Stimulated activated CD4-positive, alpha-beta T cell treated with anti-CD3 and anti-CD28 coated beads, TNF-alpha, amount 100 ng/mL, for 1 hour (primary cell): ENCODE measurements at places on chromosomes 6 and 20.

DNA sequence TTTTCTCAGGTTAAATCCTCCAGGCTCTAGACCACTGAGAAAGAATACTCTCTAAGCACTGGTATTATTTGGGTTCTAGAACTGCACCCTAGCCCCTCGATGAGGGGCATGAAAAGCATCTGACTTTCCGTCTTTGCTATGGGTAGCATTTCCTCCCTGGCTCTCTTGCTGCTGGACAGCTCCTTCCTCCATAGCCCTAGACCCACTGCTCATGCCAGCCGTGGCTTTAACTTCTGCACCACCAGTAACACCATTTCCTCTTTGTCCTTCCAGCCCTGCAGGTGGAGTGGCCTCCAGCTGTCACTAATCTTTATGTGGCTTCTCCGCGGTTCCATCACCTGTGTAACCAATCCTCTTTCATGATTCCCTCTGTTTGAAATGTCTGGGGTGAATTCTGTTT lies 194.9 kb downstream of the SCP2D1 start:
- DNase-seq, result no peak

DNA sequence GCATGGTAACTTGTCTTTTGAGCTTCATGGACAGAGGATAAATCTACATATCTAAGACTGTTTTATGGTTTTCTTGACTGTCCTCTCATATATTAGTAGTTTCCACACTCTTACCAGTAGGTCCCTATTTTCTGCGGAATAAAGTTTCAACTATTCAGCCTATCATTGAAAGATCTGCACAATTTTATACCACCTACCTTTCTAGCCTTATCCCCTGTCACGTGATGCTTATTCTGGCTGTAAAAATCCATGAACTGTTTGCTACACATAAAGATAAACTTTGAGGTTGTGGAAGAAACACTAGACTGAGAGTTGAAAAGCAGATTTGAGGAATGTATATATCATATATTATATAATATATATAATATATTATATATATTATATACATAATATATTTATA lies 423.8 kb downstream of the TENT5A start:
- DNase-seq, result no peak

- DNase-seq, result no peak
Observed at GRCh38 chr6:37723016-37723415, 25.3 kb upstream of the MDGA1 start.

- DNase-seq, result no peak
Observed at GRCh38 chr6:93468291-93468690, 48.9 kb upstream of the EPHA7 start.

GRCh38 chr20:40952136-40952535 lies 76.5 kb upstream of the TOP1 start:
- DNase-seq, result no peak

DNA sequence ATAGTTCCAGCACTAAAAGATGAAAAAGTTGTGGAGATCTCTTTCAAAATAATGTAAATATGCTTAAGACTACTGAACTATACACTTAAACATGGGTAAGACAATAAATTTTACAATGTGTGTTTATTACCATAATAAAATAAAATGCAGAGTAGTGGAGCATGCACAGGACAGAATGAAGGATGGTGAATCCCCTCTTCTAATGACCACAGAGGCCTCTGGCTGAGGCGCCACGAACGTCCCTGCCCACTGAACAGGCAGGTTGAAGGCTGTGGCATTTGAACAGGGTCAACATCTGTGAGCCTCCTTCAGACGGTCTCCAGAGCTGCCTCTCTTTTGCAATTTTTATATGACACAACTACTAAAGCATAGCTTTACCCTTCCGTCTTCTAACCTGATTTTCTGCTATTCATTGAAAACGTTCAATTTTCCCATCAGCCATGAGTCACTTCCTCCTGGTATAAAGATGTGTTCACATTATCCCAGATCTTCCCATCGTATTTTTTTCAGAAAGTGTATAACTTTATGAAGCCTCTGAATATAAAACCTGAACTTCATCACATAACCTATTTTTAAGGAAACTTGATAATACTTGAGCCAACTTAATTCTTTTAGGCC lies 37.8 kb downstream of the ADGRF4 start:
- DNase-seq, result no peak

- no peak for DNase-seq
Observed at GRCh38 chr6:80939898-80940297, 812.6 kb downstream of the TENT5A start.

- DNase-seq, result no peak
Observed at GRCh38 chr6:15481390-15482291, 181.2 kb downstream of the DTNBP1 start.

DNA sequence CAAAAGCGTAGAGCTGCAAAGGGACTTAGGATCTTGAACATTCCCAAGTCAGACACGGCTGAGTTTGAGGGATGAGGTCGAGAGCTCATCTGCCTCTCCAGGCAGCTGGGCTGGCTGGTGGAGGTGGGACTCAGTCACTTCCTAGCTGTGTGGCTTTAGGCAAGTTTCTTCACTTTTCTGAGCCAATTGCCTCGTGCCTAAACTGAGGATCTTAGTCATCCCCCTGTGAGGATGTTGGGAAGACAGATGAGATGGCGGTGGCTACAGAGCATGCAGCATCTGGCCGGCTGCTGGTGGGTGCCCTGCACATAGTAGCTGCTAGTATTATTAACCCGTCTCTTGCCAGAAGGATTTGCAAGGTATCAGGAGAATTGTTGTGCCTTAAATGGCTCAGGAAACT lies 27.5 kb downstream of the TFAP2C start:
- DNase-seq, result no peak

DNA sequence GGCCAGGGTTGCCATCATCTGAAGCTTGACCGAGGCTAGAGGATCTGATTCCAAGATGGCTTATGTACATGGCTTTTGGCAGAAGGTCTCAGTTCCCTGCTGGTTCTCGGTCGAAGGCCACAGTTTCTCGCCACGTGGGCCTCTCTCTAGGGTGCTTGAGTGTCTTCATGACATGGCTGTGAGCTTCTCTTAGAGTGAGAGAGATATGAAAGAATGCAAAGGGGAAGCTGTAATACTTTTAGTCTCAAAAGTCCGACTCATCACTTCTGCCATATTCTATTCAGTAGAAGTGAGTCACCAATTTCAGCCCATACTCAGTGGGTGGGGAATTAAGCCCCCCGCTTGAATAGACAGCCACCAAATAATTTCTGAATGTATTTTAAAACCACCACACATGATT lies 94.2 kb downstream of the UTRN start:
- DNase-seq, result no peak

- no peak for DNase-seq
Observed at GRCh38 chr20:1150218-1150617, 31.8 kb downstream of the PSMF1 start.

DNA sequence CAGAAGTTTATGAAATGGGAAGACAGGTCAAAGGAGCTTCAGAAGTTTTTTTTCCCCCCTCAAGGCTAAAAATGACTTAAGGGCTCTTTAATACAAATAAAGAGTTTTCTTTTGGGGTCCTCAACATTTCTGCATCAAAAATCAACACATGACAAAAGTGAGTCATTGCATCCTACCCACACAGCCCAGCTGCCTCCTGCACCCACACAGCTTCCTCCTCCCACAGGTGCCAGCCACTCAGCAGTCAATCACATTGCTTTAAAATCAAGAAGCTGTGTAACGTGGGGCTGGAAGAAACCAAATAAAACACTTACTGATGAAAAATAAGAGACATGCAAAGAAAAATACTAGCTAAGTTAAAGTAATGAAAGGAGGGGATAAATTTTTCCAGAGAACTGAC lies 68.5 kb downstream of the MAP3K5 start:
- DNase-seq, result peak; percentile 10

DNA sequence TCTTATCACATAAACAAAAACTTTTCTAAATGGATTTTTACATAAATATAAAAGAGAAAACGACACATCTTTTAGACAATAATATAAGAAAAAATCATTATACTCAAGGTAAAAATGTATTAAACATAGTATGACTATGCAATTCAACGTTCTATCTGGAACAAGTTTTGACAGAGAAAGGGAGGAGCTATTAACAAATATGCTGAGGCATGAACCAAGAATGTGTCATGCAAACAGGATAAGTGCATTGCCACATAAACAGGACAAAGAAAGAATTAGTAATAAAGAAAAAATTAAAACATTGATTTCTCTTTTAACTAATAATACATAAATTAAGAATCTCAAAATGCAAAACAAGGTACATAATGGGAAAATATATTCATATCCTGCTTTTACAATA lies 1353.4 kb upstream of the GJE1 start:
- DNase-seq, result no peak

- DNase-seq, result no peak
Observed at GRCh38 chr6:160883999-160884398, 107.6 kb upstream of the MAP3K4 start.

GRCh38 chr6:144315226-144315980 lies 30.3 kb downstream of the UTRN start:
- no peak for DNase-seq

- no peak for DNase-seq
Observed at GRCh38 chr6:159444056-159444760, 248.8 kb downstream of the SOD2 start.

- DNase-seq, result no peak
Observed at GRCh38 chr20:4227085-4227821, 211.9 kb upstream of the RNF24 start.

DNA sequence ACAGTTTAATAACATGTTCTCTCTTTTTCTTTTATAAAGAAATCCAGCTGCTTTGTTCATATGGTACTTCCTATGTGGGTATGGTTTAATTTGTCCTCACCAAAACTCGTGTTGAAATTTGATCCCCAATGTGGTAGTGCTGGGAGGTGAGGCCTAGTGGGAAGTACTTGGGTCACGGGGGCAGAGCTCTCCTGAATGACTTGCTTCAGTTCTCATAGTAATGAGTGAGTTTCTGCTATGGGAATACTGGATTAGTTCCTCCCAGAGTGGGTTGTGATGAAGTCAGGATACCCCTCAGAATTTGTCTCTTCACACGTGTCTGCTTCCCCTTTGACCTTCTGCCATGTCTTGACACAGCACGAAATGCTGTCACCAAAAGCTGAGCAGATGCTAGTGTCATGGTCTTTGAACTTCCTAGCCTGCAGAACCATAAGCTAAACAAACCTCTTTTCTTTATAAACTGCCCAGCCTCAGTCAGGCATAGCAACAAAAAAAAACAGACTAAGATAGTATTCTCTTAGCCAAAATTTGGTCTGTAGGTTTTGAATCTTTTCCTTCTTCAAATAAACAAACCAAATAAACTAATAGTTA lies 87.8 kb upstream of the HS3ST5 start:
- no peak for DNase-seq

GRCh38 chr6:18148304-18149025 lies 6.4 kb downstream of the TPMT start:
- no peak for DNase-seq

DNA sequence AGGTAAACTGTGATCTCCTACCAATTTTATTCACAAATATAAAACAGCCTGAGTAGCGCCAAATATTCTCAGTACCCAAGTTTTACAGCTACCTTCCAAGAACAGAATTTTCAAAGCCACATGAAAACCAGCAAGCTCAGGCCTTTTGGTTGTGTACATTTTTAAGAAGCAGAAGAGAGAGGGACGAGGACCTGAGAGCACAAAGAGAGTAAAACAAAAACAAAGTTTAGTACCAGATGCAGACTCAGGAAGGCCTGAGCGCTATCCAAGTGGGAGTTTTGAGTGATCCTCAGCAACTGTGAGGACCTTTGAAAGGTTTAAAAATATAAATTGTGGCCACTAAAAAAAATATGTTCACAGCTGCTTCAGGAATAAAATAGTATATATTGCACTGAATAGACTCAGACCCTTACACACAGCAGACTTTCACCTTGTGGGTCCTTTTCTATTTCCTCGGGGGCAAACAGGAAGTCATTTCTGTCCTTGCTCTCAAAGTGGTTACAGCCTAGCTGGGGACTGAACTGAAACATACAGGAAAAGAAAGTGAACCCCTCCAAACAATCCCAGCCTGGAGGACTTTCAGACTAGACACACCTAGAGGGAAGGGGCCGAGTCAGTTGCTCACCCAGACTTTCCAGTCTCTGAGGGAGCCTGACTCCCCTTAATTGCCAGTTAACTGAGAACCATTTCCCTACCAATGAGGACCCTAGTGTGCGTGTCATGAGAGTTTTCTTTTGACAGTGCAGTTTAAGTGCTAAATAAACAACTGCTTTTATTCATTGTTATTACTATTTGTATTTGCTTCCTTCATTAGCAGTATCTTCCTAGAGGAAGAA lies 48.5 kb upstream of the NT5E start:
- no peak for DNase-seq

DNA sequence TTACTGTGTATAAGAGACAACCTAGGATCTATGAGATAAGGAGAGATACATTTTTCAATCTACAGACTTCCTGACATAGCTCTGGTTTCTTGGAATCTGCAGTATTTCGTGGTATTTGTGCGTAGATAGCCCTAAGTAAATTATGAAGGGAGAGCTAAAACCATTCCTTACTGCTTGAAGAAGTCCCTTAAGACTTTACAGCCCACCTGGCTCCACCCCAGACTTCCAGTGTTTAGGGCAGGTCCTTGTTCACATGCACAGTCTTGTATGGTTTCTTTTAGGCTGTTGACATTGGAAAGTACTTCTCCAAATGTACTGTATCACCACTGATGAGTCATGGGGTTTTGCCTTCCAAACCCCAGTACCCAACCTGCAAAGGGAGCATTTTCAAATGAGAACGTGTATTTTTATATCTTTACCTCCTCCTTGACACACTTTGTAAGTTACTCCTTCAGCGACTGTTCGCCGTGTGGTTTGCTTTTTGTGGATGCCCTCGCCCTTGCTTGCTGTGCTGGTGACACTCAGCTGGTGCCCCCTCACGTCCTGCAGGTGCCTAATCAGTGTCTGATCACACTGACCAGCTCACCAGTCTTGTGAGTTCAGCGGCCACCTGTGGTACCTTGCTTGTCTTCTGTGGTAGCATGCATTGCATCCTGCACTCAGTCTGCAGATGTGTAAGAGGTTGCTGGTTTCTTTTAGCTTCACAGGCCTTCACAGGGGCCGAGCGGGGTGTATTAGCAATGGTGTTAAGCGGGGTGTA lies 73.3 kb downstream of the IGF2R start:
- DNase-seq, result no peak

DNA sequence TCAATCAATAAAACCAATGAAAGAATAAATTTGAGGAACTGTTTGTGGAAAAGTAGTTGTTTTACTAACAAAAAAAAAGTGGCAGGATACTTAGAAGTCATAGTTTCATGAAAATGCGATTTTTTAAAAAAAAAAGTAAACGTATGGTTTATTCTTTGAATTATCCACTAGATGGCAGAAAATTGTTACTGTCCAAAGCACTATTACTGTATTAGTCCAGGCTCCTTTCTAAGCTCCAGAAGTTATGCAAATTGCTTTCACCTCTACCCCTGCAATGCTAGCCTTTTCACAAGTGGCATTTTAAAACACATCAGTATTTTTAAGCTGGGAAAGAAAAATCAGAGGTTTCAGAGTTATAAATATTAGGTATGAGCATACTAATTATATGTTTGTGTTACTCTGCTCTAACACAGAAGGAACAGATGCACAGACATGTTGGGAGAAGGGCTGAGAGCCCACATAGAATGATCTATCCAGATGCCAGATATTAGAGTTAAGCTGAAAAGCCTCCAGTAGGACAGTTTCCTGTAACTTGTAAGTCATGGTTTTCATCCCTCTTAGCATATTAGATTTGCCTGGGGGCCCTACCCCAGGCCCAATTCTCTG lies 63.9 kb downstream of the FHL5 start:
- DNase-seq, result no peak

GRCh38 chr6:12339808-12340487 lies 49.8 kb downstream of the EDN1 start:
- DNase-seq, result no peak

GRCh38 chr6:37145443-37145842 lies 24.5 kb upstream of the PIM1 start:
- no peak for DNase-seq
